Vagina (tissue), 2 donors: ENCODE measurements at places on chromosomes 6 and 20.

DNA sequence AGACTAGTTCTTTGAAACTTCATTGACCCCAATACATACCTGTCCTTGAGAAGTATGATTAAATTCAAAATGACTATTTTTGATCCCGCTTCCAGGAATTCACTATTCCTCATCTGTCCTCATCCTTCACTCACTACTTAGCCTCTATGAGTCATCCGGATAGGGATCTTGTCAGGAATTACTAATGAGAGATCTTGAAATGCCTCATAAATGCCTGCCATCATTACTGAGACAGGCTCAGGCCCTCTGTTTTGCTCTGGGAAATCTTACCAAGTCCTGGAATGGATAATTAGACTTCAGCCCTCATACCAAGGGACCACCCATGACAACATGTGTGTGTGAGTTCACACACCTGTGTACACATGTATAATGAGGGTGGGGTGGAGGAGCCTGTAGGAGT, 2.8 kb upstream of the CYP24A1 start:
- DNase-seq, result no peak

DNA sequence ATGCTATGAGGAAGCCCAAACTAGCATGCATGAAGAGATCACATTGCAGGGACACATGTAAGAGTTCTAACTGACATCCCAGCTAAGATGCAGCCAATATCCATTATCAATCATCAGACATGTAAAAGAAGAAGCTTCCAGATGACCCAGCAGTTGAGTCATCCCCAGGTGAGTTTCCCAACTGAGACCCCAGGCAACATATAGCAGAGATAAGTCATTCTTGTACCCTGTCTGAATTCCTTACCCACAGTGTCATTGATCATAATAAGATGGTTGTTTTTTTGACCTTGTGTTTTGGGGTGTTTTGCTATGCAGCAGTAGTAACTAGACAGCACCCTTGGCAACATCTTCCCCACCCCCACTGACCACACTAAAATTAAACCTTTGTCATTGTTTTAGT, 18.9 kb downstream of the SIRPD start:
- no peak for DNase-seq

- DNase-seq, result no peak
These were observed 89.6 kb downstream of the CDH22 start for GRCh38 chr20:46218656-46219055.

DNA sequence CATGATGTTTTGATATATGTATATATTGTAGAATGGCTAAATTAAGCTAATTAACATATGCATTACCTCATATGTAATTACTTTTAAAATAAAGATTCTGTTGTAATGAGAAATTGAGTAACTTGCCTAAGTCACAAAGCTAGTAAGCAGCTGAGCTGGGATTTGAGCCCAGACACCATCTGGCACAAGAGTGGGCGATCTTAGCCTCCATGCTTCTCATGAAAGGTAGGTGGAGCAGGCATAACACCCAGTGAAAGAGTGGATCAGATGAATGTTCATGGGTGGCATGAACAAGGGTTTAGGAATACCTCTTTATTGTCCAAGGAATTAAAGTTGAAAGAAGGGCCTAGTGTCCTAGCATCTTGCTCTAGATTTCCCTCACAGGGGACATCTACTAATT, 365.4 kb downstream of the TFAP2B start:
- no peak for DNase-seq

DNA sequence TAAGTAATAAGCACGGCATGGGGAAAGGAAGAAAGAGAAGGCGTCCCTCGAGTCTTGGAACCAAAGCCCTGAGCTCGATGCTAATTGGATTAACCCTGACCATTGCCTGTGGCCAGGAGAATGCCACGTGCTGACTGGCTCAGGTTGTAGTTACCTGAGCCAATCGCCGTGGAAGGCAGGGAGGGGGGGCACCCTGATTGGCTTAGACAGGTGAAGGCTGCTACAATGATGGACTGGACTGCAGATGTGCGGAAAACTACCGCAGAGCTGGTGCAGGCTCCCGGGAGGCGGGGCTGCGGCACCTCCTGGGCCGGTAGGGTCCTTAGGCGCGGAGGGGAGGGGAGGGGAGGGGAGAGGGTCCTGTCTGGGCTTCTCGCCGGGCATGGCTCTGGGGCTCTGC, 121.3 kb downstream of the TFAP2C start:
- DNase-seq, result no peak

DNA sequence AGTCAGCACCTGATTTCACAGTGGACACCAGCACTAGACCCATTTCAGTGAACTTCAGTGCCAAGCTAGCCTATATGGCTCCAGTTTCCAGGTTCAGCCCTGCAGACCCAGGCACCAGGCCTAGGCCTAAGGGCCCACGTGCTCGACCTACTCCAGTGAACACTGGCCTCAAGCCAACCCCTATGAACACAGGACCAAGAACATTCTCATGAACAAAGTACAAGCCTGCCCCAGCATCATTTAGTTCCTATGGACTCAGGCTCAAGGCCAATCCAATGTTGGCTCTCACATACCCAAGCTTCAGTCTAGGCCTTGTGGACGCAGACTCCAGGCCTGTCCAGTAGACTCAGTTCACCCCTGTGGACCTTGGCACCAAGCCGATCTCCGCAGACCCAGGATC, 385.5 kb downstream of the DHX35 start:
- no peak for DNase-seq

- DNase-seq, result no peak
These were observed 29.8 kb downstream of the NEDD9 start for GRCh38 chr6:11202513-11203305.

DNA sequence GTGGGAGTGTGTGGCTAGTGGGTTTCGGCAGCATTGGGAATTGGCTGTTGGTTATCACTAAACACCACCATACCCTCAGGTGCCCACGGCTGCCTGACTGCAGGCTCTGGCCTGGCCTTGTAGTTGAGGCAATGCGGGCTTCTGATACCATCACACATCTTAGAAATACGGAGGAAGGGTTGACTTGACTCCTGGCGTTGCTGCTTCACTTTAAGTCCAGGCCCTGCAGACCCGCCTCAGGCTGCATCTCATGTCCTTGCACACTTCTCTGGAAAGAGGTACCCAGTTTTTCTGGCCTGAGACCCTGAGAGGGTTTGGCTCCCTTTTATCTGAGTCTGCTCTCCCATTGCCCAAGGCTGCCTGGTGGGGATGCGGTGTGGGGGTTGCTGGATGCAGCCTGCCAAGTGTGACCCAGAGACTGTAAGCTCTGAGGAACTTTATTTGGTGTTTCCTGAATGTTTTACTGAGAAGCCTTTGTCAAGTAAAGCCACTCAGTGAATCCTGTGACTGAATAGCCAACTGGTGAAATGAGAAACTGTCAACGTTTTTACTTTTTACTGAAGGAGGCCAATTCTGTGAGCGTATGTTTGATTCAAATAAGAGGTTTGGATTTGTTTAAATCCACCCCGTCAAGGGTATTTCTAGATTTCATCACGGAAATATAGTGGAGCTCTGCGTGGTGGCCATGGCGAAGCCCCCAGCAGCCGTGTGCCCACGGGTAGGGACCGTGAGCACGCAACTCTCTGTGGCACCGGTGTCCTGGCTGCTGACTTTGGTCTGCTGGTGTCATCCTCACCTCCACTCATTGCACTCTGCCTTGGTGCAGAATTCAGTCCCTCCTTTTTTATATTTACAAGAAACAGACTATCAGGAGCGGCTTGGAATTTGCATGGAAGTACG, 160.1 kb downstream of the DTNBP1 start:
- DNase-seq, result no peak

DNA sequence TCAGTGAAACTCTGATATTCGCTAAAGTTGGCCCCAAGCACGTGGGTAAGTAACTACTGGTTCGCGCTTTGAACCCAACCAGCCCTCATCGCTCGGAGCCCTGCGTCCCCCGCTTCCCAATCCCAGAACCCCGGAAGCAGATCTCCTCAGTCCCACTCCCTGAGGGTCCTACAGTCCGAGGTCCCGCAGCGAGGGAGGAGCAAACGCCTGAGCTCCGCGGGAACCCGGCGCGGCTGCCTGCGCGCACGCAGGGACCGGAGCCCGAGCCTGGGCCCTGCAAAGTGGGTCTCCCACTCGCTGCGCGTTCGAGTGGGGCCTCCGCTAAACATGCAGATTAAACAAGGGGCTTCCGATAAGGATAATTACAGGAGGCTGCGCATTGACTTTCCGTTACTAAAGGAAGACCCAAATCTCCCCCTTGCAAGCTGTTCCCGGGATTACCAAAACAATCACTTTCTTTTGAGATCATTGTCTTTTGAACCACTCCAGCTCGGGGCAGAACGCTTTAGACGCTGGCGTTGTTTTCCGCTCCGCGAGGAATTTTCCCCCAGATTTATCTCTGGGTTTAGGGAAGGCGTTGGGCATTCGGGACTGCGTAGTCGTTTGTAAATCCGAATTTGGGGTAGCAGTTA, 1.3 kb upstream of the VSX1 start:
- DNase-seq, result peak; percentile 28

DNA sequence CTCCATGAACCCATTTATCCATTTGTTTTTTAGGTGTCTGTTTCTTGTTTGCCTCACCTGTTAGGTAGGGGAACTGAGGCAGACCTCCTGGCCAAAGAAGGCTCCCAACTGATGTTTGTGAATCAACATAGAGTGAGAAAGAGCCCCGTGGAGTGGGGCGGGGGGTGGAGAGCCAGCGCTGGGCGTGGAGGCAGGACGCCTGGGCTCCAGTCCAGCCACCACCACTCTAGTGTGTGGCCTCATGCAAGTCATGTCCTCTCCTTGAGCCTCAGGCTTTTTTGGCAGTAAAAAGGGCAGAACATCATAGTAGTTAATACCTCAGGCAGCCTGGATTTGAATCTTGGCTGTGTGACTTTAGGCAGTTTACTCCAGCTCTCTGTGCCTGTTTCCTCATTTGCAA, 42.2 kb upstream of the SCRT2 start:
- DNase-seq, result no peak

- DNase-seq, result no peak
These were observed 455.0 kb downstream of the RFPL4B start for GRCh38 chr6:112802144-112802543.

DNA sequence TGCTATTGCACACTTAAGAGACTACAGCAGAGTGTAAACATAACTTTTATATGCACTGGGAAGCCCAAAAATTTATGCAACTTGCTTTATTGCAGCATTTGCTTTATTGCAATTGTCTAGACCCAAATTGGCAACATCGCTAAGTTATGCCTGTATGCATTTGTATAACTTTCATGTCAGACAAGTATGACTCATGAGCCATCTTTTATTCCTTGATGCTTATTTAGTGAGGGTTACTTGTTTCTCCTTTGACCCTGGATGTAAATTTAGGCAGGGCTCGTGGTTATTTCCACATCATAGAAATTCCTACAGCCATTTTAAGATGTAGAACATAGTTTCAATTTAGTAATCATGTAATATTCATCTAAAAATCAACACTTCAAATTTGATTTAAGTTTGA, 130.3 kb upstream of the LY86 start:
- DNase-seq, result no peak

- DNase-seq, result no peak
These were observed 1.2 kb downstream of the TCEA2 start for GRCh38 chr20:64064145-64064698.

GRCh38 chr20:9588706-9589105, 74.3 kb downstream of the LAMP5 start:
- DNase-seq, result no peak

DNA sequence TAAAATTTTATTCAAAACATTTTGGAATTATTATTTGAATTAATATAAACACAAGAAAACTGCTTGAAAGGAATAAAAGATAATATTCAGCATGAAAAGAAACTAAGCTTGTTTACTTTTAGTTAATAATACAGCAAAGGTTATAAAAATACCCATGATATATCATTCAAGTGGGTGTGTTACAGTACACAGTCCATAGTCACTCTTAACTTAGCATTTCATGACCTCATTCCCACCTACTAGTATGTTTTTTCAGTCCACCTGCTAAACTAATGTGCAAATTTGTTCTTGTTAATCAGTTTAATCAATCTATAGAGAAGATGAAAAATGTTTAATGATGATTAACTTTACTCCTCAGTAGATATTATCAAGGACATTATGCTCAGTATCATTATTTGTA, 841.4 kb upstream of the EPHA7 start:
- DNase-seq, result no peak

GRCh38 chr6:11785774-11786579, 7.4 kb upstream of the ADTRP start:
- DNase-seq, result no peak

DNA sequence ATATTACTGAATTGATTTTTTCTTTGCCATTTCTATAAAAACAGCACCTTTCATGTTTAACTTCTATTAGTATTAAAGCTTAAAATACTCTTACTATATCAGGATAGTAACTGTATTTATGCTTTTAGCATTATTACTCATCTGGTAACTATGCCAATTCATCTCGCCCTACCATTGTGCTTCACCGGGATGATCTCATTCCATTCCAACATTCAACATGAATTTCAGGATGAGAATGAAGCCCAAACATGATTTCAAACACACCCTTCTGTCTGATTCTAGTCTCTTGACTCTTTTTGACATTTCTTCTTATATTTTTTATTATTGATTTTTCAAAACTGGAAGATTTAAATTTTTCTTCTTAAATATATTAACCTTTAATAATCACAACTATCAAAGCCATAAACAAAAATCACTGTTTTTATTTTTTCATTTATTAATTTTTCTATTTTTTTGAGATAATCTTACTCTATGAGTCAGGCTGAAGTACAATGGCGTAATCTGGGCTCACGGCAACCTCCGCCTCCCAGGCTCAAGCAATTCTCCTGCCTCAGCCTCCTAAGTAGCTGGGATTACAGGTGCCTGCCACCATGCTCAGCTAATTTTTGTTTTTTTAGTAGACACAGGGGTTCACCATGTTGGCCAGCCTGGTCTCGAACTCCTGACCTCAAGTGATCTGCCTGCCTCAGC, 46.7 kb downstream of the GJA1 start:
- no peak for DNase-seq

DNA sequence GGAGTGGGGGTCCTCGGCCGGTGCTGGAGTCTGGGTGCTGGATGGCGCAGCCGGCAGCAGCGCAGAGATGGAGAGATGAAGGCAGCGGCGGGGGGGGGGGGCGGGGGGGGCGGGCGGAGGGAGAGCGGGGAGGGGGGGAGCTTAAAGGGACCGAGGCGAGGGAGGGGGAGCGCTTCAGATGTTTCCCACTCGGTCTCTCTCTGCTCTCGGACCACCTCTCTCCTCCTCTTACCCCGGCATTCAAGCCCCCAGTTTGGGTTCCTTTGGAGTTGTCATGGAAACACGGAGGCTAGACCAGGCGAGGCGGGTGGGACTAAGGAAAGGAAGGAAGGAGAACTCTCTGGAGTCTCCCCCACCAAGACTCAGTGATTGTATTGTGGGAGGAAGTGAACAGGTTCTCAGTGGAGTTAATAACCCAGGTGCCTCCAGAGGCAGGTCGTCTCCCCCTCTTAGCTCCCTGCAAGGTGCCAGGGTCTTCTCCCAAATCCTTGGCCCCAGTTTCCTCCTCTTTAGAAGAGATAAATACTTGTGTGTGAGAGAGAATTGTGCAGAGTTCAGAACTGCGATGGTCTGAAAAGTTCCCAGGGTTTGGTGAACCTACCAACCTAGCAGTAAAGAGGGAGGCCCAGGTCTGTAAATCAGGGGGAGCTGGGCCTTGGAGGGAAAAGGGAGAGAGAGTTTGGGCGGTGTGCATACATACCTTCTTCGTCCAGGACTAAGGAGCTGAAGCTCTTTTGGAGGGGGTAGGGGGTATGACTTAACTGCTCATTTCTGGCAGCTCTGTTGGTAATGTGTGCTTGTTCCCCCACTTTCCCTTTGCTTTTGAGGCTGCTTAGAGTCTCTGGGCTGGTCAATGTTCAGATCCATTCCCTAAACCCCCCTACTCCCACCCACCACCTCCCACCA, at the start of gene PRRT1:
PRRT1 (minus strand) TSS at position 77 of the 906 bp plus-strand sequence. CDS start 112 bp downstream, outside the sequence.
- DNase-seq, result no peak
